ENCODE measurements at places on chromosomes 4 and X. TPM values are rescaled to one million over a fixed set of nuclear protein-coding genes. Genes with fewer than 3 reads are reported as not detected.

DNA sequence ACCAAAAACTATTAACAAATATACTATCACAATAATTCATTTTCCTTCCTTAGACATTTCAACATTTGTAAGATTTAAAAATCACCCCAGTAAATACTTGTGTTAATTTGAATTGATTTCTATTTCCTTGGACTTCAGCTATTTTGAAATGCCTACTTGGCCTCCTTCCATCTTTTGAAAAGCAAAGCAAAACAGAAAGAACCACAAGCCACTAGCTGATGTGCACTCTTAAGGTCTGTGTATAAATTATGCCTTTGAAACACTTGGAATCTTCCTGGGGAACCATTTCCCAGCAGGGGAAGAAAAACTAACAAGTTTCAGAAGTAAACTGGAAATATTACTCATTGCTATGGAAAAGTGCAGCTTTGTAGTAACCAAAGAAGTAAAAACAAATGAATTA is 139.8 kb downstream of the CLCN4 start:
- DNase-seq: peak; percentile 82

GRCh38 chr4:110195561-110196205 is 2.7 kb downstream of the ELOVL6 start:
- peak; percentile 17 for DNase-seq

DNA sequence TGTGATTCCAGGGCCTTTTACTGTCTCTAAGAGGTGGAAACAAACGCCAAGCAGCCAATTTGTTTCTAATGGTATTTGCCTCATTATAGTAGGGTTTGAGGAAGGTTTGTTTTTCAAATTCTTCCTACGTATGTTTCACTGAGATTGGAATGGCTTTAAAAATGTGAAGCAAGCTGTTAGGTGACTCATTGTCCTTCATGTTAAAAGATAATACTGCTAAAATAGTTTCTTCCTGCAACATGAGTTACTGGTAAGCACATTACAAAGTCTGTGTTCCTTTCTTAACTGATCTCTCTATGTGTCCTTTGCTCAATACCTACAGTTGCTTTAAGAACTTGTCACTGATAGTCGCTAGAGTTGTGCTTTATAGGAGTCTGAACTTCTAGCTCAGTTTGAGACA is 1183.9 kb downstream of the RPA4 start:
- DNase-seq: peak; percentile 36

DNA sequence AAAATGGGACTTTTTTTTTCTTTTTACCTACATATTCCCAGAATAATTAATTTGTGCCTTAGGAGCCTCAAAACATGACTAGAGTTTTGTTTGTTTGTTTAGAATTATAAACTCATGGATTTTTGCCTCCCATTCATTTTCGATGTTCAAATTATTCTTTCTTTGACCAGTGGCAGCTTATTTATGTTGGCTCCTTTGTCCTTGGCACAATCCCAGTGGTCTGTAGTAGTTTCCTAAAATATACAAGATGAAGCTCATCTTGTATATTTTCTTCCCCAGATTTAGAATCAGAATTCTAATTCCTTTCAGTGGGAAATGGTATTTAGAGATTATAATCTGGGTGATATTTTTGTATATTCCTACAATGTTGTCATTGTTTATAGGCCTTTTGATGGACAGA is 27.2 kb downstream of the DCK start:
- DNase-seq: peak; percentile 23

DNAJB14 gene
- total RNA-seq: 40.3 TPM

DNA sequence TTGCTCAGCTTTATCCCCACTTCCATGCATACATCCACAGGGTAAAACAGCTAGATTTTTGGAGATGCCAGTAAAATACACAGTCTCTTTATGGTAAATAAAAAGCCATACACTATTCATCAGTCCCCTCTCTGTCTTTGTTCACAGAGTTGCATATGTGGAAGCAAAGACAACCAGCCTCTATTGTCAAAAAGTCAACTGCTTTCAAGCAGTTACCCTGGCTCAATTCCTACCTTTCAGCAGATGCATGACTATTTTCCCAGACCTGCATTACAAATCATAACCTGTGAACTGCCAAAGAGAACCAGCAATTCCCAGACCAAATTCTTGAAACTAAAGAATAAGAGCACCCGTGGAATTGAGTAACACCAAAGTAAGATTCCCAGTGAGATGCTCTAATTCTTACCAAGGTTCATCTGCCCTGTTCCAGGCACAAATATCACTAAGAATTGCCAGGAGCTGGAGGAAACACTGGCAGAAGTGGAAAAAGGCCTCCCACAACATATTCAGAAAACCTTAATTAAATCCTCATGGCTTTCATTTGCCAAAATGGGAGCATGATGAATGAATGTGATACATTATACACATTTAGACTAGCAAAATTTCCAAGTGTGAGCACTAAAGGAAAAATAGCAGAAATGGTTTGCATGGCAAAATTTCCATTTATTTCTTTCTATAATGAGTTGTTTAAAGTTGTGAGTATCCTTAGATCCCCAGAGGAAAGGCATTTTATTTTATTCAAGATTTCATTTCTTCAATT is 391.2 kb upstream of the ADGRL3 start:
- no peak for DNase-seq

- DNase-seq: peak; percentile 96
Measured at GRCh38 chr4:118981839-118982381, 93.3 kb downstream of the SYNPO2 start.

GAK gene
- 34.4 TPM for total RNA-seq

DNA sequence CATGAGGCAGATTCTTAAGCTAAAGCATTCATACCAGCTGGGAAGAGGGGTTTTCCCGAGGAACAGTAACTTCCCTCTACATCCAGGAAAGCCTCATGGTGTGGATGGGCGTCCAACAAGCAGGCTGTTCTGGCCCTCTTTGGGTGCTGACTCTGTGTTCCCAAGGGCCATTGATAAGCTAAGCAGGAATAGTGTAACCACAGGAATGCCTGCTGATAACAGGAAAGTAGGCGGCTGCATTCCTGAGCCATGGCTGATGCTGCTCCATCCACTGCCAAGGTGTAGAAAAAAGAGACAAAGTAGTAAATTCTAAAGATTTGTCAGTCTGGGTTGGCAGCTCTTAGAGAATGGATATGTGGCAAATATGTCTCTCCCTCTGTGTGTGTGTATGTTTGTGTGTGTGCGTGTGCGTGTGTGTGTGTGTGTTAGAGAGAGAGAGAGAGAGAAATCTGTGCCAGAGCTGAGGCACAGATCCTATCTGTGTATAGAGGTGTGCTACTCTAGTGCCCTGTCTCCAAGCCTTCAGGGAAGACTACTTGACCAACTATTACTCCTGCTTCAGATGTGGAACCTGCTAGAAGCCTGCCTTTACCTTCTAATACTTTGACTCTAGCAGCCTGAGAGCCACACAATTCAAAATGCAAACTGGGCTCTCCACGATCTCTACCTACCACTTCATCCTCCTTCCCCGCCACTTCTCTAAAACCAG is 353.1 kb upstream of the NR3C2 start:
- peak; percentile 92 for DNase-seq

UGT2B11 gene
- not detected for total RNA-seq

WAS gene
- not detected for total RNA-seq

- no peak for DNase-seq
Measured at GRCh38 chrX:119728487-119728886, 29.9 kb upstream of the SOWAHD start.

- DNase-seq: no peak
Measured at GRCh38 chrX:111504941-111505340, 6.5 kb upstream of the SERTM2 start.

- no peak for DNase-seq
Measured at GRCh38 chr4:141229408-141230101, 8.9 kb downstream of the ZNF330 start.

GRCh38 chr4:11079171-11079570 is 349.5 kb downstream of the HS3ST1 start:
- no peak for DNase-seq

GRCh38 chr4:189771696-189772361 is 168.8 kb upstream of the FRG1 start:
- no peak for DNase-seq

DNA sequence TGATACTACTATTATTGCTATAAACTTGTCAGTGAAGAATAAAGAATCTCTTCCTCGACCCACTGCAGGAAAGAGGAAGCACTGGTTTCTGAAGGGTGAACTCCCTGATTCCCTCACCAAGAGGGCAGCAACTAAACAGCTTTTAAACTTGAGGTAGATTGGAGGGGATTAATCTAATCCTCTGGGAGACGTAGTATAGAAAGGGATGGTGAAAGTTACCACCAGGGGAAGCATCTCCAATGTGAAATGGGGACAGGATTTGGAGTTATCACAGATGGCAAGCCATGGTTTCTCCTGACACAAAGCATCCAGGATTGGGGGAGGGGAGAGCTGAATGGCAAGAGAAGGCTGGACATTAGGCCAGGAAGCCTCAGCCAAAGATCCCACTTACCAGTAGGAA is 62.7 kb upstream of the PTPN13 start:
- no peak for DNase-seq
